ENCODE measurements at places on chromosomes 1 and 21.

DNA sequence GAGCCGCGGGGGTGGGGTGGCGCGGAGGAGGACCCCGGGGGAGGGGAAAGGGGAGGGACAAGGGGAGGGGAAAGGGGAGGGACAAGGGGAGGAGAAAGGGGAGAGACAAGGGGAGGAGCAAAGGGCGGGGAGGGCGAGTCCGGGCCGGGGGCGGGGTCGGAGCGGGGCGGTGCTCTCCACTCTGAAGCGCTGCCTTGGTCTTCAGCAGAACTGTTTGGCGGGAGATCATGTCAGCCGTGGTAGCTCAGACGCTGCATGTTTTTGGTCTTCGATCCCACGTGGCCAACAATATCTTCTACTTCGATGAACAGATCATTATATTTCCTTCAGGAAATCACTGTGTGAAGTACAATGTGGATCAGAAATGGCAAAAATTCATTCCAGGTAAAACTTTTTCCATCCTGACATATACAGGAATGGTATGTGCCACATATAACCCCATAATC lies 420 bp downstream of the CFAP57 start:
- peak; percentile 87 for ATAC-seq

DNA sequence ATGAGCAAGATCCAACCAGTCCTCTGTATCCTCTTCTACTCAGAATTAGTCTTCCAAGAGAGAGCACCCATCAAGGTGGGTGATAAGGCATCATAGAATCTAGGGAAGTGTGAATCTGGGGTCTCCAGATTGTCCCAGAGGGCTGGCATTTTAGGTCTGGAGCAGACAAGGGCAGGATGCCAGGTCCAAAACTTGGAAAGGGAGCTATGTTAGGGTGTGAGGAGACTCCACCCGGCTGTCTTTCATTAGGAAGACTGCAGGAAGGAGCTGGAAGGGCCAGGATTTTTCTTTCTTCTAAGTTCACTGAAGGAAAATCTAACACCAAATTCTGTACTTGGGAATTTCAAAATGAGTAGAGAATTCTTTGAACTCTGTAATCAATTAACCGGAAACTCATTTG lies 86.1 kb upstream of the BMP8A start:
- no peak for ATAC-seq

DNA sequence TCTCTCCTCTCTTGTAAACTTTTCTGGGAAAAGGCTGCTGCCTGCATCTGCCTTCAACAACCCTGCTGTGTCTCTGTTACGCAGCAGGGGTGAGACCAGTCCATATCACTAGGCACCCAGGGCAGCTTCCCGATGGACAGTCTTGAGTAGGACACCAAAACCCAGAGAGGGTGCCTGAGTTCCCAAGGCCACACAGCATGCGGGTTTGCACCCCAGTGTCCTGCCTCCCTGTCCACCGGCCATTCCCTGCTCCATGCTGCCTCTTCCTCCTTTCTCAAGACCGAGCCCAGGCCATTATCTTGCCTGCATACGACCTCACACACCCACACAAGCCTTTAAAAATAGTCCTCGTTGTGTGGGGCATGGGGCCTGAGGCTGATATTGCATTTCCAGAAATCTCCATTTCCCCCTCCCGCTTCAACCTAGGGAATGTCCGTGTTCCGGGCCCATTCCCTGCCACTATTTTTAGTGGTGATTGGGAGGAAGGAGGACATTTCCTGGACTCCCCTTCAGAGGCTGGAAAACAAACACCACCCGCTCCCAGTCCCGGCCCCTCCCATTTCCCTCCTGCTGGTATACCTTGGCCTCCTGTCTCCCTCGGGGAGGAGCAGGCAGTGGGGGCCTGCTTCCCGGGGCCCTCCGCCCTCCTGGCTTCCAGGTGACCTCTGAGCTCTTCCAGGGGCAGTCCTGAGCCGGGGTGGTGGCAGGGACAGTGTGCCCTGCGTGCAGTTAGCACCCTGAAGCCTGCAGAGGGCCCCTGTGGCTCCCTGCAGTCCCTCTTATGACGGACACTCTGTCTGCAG lies 132.4 kb upstream of the TMEM51 start:
- no peak for ATAC-seq

GRCh38 chr21:16002874-16003466 lies 273.2 kb downstream of the USP25 start:
- ATAC-seq: no peak

DNA sequence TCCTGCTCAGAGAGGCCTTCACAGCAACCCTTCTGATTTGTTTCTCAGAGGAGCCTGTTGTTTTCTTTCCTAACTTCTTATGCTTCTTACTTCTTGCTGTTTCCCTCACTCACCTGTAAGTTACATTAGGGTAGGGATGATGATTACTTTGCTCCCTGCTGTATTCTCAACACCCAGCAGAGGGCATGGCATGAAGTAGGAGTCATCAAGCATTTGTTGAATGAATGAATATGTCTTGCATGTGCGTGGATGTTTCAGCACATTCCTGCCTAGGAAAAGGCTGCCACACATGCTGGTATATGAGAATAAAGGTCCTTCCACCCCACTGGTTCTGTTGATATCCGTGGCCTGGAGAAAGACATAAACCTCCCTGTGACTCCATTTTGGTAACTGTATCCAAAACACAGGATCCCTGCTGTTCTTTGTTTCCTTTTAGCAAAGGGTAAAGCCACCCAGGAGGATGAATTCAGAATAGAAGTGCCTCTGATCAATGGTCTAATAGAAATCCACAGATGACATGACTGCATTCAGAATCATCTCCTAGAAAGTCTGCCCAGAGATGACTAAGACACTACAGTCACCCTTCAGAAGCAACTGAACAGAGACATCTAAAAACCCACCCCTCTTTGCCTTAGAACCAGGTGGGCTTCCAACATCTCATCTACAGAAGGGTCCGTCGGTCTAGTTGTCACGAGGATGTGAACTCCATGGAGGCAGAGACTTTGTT lies 168.8 kb downstream of the ZSCAN20 start:
- no peak for ATAC-seq

DNA sequence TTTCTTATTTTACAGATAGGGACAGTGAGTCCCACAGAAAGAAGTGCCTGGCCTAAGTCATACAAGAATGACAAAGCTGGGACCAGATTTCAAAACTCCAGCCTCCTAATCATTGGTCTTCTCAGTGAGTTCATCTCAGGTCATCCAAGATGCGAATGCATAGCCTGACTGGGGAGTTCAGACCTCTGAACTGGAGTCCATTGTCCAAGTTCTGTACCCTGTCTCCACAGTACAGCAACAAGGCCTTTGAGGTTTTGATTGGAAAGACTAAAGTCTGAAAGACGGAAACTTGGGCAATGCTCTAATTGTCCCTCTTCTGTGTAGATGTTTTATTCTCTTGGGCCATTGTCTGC lies 62.0 kb downstream of the TNN start:
- ATAC-seq: no peak

DNA sequence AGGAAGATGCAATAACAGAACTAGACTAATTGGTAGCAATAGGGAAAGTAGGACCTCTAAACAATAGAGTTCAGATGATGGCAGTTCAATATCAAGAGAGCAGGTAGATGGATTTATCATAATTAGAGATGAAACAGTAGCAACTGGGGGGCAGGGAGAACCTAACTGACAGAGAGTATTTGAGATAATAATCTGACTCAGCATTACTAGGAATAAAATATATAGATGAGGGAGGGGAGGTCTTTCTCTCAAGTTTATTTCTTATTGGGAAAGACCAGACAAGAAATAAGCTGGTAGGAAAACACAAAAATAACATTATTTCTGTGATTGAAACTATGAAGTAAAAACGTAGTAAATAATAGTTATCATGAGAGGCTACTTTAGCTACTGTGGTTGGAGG lies 1656.7 kb upstream of the B3GALT2 start:
- no peak for ATAC-seq

DNA sequence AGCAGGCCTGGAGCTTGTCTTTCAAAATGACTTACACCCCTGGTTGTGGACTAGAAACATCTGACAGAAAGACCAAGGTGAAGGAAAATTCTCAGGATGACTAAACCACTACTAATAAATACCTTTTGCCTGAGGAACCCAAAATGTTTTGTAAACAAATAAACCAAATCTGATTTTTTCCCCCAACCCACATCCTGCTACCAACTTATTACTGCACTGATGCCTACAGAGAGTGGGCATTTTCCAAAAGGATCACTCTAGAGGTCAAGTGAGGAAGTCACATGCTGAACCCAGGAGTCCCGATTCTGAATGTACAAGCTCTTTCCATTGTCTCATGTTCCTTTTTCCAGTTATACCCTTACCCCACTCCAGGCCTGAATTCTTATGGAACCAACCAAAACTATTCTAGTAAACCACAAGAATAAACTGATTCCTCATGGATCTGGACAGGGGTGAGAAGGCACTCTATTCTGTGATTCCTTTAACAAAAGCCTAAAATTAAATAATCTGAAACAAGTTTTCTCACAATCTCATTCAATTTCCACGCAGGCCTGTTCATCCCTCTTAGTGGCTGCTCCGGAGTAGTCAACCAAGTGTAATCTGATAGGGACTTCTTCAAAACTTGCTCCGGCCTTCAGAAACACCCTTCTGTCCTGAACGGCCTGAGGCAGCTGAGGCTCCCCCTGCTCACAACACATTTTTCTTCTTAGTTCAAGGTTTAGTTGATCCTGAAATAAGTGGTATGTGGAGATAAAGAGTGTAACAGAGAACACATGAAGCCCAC lies 1.4 kb downstream of the PI4KB start:
- ATAC-seq: no peak

GRCh38 chr1:223815865-223816264 lies 29.9 kb downstream of the TP53BP2 start:
- ATAC-seq: no peak

DNA sequence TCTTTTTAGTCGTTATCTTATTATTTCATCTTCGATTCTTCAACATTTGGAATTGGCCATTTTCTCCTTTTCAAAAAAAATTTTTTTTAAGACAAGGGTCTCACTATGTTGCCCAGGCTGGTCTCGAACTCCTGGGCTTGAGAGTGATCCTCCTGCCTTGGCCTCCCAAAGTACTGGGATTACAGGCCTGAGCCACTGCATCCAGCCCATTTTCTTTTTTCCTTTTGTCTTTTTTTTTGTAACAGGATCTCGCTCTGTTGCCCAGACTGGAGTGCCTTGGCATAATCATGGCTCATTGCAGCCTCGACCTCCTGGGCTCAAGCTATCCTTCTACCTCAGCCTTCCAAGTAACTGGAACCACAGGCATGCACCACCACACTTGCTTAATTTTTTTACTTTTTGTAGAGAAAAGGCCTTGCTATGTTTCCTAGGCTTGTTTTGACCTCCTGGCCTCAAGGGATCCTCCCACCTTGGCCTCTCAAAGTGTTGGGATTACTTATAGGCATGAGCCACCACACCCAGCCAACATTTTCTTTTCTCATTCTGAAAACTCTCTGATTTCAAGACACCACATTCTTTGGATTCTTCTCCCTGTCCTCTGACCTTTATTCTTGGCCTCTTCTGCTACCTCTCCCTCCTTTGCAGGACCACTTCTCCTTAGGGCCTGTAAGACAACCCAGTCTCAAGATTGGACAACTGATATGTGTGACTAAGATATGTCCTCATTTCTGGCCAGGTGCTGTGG lies 6.0 kb upstream of the MAP1LC3C start:
- ATAC-seq: no peak

DNA sequence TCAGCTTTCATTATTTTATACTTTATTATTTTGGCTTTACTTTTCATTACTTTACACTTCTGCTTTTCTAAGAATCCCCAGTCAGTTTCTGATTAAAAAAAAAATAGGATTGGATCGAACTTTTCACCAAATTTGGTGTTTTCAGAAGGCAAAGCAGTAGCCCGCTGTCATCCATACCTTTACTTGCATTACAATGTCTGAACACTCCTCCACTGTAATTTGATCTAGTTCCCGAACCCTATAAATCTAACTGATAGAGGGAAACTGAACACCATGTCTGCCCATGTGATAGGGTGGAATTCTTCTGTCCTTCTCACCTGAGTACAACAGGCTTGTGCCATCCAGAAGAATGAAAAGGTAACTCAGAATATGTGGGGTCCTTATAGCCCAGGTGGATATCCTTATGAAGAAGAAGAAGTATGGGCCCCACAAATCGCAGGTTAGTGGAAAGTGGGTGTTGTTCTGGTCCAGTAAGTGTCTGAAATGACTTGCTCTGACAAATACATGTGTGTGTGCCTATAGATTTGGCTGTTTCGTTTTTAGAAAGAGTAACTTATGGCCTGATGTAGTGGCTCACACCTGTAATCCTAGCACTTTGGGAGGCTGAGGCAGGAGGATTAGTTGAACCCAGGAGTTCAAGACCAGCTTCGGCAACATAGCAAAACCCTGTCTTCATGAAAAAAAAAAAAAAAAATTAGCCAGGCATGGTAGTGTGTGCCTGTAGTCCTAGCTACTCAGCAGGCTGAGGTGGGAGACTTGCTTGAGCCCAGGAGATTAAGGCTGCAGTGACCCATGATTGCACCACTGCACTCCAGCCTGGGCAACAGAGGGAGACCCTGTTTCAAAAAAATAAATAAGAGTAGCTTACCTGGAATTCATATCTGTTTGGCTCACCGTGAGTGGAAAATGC lies 26.6 kb upstream of the CDC14A start:
- ATAC-seq: no peak

- ATAC-seq: no peak
These were observed 113.6 kb downstream of the NMNAT2 start for GRCh38 chr1:183304440-183305107.

- peak; percentile 89 for ATAC-seq
These were observed 73.7 kb downstream of the PDE4B start for GRCh38 chr1:65866439-65866838.

GRCh38 chr1:181095260-181095659 lies 6.8 kb downstream of the IER5 start:
- ATAC-seq: no peak

DNA sequence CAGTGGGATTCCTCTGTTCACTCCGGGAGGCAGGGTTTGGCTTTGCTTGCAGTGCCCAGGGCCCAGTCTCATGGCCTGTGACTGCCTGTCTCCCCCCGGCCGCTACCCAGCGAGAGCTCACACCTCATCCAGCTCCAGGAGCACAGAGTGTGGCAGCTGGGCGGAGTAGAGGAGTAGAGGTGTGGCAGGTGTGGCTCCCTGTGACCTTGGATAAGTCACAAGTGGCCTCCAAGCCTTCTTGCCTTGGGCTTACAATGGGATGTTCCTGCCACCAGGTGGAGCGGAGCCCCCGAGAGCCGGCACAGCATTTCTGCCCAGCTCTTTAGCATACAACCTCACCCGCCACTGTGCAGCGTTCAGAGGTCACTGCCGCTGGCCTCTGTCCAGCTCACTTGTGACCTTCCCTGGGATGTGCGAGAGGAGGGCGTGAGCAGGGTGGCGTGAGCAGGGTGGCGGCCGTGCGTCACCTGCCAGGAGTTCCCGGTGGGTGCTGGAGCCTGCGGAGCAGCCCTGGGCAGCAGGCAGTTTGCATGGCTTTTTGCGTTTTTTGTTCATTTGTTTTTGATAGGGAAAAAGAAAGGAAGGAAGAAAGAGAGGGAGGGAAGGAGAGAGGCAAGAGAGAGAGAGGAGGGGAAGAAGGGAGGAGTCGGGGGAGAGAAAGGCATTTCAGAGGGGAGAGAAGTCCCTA lies 42.4 kb downstream of the CRYAA start:
- no peak for ATAC-seq

- ATAC-seq: peak; percentile 78
These were observed 2.5 kb downstream of the UBASH3A start for GRCh38 chr21:42406201-42406621.

- ATAC-seq: no peak
These were observed 111.8 kb downstream of the MRPS6 start for GRCh38 chr21:34185026-34185750.

- no peak for ATAC-seq
These were observed 516.3 kb upstream of the BEND5 start for GRCh38 chr1:49293016-49293415.

Data from activated T-helper 17 cell treated with anti-CD3 and anti-CD28 coated beads, Interleukin-2, amount 50 U/mL, for 72 hours (primary cell).